ENCODE measurements at places on chromosomes 6 and 20. TPM values are rescaled to one million over a fixed set of nuclear protein-coding genes. Genes with fewer than 3 reads are reported as not detected.
A peak's percentile ranks its signal among the peaks of the same experiment; 100 is the strongest.

TSBP1 gene
- total RNA-seq = not detected

FHL5 gene
- not detected for total RNA-seq

- no peak for DNase-seq
Observed at GRCh38 chr6:137816133-137816579, 50.9 kb upstream of the TNFAIP3 start.

- DNase-seq = no peak
Observed at GRCh38 chr6:1766654-1767053, 156.9 kb downstream of the FOXC1 start.

IL20RA gene
- not detected for total RNA-seq

DNA sequence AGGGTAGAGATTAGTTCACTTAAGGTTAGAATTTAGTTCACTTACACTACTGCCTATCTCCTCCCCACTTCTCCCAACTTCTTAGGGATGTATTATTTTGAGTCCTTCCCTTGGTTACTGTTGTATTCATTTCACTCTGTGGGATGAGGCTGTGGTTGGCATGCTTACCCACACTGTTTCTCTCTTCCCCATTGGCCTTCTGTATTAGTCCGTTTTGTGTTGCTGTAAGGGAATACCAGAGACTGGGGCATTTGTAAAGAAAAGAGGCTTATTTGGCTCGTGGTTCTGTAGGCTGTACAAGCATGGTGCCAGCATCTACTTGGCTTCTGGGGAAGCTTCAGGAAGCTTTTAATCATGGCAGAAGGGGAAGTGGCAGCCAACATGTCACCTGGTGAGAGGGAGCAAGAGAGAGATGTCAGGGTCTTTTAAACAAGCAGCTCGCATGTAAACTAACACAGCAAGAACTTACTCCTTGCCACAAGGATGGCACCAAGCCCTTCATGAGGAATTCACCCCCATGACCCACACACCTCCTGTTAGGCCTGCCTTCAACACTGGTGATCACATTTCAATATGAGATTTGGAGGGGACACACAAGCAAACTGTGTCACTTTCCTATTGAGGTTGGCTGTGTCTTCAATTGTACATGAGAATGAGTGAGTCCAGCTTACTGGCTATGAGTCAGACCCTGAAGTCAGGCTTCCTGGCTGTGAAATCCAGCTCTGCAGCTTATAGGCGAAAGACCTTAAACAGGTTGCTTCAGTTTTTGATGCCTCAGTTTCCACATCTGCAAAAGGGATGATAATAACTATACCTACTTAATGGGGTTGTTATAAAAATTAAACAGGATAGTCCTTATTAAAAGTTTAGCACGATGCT, 53.3 kb downstream of the SYNDIG1 start:
- no peak for DNase-seq

C6orf15 gene
- not detected for total RNA-seq

- DNase-seq = no peak
Observed at GRCh38 chr20:23626040-23626620, 11.6 kb downstream of the CST3 start.

NTSR1 gene
- total RNA-seq = 1.5 TPM

- DNase-seq = no peak
Observed at GRCh38 chr20:48603819-48604405, 223.9 kb downstream of the PREX1 start.

DNA sequence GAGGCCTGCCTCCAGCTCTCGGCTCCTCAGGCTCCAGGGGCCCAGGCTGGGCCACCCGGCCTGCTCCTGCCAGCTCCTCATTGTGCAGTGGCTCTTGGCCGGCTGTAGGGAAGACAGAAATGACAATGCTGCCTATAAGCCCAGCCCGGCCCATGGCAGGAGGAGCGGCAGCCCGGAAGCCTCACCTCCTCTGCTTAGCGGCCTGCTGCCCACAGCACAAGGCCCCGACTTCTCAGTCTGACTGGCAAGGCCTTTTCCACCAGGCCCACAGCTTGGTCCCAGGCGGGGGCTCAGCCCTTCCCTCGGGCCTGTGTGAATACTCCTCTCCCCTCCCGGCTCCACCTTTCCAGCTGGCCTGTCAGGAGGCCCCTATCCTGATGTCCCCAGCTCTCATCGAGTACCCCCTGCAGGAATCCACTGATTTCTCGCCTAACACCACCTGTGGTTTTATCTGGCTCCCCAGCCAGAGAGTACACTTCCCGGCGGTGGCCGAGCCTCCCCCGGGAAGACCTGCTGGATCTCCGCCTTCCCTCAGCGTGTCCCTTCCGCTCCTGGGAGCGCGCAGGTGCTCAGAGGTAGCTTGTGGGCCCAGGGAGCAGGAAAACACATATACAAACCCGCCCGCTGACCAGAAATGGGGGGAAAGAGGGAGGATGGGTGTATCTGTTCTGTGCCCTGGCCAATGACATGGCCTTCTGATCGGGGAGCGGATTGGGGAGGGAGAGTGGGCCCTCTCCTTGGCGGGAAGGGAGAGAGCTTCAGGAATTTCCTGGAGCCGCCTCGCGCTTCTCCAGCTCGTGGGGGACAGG, 963 bp downstream of the DDRGK1 start:
- DNase-seq = peak; percentile 44

C20orf144 gene
- total RNA-seq = 0.25 TPM

DNA sequence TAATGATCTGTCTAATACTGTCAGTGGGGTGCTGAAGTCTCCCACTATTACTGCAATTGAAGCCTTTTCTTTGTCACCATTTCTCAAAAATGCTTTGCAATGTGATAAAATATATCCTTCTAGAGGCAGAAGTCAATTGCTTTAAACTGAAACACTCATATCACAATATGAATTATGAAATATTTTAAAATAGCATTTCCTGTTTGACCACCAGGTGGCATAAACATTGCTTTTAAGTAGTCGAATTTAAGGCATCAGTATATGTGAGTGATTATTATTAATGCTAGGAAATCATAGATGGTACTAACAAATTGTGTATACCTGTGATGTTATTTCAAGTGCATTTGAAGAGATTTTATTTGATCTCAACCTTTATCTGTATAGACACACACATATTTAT, 87.5 kb downstream of the MEI4 start:
- no peak for DNase-seq

ARHGAP18 gene
- 7.5 TPM for total RNA-seq

GRCh38 chr6:144606083-144606482, 320.9 kb downstream of the UTRN start:
- no peak for DNase-seq

GRCh38 chr6:52834481-52834880, 6.1 kb downstream of the GSTA5 start:
- no peak for DNase-seq

ID1 gene
- total RNA-seq = 0.85 TPM

DNA sequence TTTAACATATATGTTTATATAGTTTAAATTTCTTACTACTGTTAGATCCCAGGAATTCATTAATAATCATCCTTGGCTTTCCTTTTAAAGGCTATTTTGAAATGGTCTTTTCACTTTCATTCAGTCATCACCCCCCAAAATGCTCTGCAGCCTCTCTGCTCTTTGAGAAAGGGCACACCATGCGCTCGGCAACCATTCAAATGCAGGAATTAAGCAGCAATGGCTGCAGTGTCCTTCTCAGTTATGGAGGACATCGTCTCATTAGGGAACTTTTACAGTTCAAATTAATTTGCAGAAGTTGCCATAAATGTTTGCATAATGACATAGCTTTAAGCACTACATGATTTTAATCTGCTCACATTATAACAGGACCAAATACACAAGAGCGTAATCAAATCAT, 6.3 kb downstream of the TUBB1 start:
- no peak for DNase-seq

All from activated CD4-positive, alpha-beta T cell treated with anti-CD3 and anti-CD28 coated beads, Interleukin-2, amount 10 ng/mL, durations not matched to agents 7 days and 5 days (primary cell).